ENCODE measurements at places on chromosomes 1 and 21.

DNA sequence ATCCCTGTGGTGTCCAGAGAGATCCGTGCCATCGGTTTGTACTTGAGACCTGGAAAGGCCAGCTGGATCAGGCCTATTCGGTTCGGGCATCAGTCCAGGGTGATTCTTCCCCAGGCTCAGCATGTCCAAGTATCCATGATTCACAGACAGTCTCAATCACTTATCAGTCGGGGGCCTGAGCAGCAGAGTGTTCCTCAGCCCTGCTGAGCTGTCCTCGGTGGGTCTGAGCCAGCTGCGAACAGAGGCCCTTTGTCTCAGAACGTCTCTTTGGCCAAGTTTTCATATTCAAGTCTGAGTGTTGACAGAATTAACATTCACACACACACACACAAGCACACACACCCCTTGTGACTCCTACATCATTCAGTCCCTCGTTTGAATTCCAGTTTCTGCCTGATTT, 33.4 kb upstream of the OSBPL9 start:
- no peak for DNase-seq

- no peak for DNase-seq
Observed at GRCh38 chr1:243658594-243659105, 191.4 kb downstream of the AKT3 start.

GRCh38 chr1:65178235-65178634, 30.2 kb downstream of the AK4 start:
- peak; percentile 70 for DNase-seq

GRCh38 chr1:95994643-95995042, 726.9 kb upstream of the PTBP2 start:
- no peak for DNase-seq

DNA sequence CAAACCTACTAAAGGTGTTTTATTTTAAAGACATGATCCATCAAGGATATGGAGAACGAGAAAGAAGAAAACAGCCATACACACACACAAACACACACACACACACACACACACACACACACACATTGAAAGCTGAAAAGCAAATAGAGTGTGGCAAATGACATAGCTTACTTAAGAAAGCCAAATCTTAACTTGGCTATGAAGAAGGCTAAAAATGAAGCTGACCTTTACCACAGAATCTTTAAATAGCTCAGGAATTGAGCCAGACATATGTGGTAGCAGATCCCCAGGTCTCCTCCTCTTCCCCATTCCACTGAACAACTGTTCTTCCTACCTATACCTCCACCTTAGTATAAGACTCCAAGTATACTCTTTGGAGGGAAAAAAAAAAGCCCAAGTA, 185.6 kb downstream of the CLEC20A start:
- no peak for DNase-seq

GRCh38 chr1:34870395-34870794, 10.8 kb upstream of the SMIM12 start:
- DNase-seq, result no peak

- no peak for DNase-seq
Observed at GRCh38 chr1:24920533-24920925, 9.5 kb downstream of the RUNX3 start.

DNA sequence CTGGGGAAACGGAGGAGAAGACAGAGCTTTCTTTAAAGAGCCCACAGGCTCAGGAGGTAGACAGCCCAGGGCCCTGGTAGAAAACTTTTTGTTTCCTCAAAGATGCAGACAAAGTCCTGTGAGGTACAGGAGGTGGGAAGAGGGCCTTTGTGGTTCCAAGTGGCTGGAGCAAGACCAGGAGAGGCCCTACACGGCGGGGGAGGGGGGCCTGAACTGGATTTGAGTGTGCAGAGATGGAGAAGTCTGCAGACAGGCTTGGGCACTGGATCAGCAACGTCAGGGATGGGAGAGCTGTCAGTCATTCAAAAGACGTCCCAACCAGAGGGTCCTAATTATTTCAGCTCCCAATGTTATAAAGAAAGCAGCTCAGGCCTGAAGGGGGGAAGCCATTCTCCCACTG, 126.2 kb downstream of the EPHB2 start:
- DNase-seq, result no peak

- DNase-seq, result no peak
Observed at GRCh38 chr1:156772222-156772621, 4.9 kb downstream of the PRCC start.

DNA sequence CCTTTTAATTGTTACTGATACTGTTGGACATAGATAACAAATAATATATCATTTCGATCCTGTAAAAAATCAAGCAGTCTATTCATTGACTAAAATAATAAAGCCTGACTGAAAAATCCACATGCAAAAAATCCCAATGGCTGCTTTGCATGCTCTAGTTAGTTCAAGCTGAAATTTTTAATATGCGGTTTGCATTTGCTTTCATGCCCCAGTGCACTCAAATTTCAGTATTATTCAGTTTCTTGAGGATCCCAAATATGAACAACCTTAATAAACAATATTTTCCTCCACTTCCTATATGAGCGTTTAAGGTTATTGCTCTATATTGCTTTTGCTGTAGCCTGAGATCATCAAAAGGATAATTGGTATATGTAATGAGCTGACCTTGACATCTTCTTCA, 75.1 kb upstream of the DPH5 start:
- DNase-seq, result no peak

- no peak for DNase-seq
Observed at GRCh38 chr1:182617734-182618351, 13.7 kb upstream of the RGS16 start.

DNA sequence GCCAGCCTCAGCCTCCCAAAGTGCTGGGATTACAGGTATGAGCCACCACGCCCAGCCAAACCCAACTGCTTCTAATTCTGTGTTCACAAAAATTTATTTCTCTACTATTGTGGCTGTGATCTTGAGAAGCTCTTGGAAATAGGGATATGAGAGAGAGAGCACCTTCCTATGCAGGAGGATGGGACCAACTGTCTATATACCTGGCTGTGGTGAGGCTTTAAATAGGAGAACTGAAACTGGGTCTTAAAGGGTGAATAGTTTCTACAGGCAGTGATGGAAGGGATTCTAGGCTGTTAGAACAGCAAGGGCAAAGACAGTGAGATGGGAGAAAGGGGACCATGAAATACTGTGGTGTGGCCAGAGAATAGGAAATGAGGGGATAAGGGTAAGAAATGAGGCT, 8.3 kb upstream of the PTCH2 start:
- DNase-seq, result no peak

DNA sequence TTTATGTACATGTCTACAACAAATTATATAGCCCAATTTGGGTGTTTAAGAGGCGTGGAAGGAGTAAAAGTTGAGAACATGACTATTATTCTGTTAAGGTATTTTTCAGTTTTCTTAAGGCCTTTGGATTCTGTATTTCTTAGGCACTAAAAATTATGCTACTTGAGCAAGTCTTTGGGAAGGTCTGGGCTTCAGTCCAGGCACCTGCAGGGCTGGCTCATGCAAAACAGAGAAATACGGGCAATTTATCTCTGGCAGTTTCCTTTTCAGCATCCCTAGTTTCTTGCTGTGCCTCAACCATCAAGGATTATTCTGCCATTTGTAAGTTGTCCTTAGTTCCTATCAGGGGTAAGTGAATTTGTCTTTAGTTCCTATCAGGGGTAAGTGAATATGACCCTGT, 358.8 kb upstream of the B3GALT2 start:
- no peak for DNase-seq

DNA sequence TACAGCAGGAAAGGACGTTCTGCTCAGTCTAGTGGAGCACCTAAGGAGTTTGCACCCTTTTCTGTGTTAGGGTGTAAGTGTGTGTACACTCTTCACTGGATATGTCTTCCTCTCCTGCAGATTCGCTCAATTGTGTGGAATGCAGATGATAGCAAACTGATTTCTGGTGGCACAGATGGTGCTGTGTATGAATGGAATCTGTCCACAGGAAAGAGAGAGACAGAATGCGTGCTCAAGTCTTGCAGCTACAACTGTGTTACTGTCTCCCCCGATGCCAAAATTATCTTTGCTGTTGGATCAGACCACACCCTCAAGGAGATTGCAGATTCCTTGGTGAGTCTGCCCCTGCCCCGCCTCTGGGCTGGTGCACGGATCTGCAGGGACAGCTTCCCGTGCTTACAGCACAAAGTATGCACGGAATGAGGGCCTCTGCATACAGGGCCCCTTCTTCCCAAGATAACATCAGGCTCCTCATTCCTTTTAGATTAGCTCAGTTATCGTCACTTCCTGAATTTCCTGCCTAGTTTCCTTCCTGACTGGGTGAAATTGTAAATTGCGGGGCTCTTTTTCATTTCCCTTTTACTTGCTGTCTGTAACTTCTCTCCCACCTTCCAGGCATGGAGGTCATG, 34.6 kb downstream of the CFAP57 start:
- DNase-seq, result no peak

- peak; percentile 60 for DNase-seq
Observed at GRCh38 chr1:175552306-175552705, 191.1 kb downstream of the TNR start.

GRCh38 chr1:220962031-220962751, 82.9 kb downstream of the HLX start:
- DNase-seq, result no peak

DNA sequence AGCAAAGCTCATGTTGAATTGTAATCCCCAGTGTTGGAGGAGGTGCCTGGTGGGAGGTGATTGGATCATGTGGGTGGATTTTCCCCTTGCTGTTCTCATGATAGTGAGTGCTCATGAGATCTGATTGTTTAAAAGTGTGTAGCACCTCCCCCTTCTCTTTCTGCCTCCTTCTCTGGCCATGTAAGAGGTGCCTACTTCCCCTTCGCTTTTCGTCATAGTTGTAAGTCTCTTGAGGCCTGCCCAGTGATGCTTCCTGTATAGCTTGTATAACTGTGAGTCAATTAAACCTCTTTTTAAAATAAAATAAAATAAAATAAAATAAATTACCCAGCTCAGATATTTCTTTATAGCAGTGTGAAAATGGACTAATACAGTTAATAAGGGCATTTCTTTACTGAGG, 1025.7 kb downstream of the PLA2G4A start:
- peak; percentile 17 for DNase-seq

DNA sequence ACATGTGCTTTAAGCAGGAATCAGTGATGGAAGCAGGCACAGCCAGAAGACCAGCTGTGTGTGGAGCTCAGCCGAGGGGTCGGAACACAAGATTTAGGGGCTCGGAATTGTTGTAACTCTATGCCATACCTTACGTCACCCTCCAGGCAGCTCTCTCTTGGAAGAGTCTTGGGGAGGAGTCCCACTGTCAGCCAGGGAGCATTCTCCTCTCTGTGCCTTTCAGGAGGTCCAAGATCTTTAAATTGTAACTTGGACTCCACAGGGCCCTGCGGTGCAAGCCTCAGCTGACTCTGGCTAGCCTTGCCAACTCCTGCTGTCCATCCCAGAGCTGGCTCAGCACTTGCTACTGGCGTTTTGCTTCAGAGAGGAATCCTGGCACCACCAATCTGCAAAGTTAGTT, 26.4 kb upstream of the ROR1 start:
- no peak for DNase-seq

DNA sequence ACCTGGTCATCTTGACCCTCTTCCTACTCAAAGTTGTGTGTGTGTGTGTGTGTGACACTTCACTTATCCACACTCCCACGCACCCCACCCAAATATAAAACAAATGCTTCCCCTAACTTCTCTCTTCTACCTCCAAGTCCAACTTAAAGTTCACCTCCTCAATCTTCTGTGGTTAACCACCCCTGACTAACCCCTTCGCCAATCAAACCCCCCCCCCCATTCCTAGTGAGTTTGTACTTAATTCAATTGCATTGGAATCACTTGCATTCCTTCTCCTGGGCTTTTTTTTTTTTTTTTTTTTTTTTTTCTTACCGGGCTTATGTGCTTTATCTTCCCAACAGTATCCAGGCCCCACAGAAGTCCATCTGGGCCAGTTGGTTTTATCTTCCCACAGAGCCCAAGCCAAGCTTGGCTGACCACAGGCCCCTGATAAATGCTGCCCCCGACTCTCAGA, 78.4 kb downstream of the CD58 start:
- no peak for DNase-seq

DNA sequence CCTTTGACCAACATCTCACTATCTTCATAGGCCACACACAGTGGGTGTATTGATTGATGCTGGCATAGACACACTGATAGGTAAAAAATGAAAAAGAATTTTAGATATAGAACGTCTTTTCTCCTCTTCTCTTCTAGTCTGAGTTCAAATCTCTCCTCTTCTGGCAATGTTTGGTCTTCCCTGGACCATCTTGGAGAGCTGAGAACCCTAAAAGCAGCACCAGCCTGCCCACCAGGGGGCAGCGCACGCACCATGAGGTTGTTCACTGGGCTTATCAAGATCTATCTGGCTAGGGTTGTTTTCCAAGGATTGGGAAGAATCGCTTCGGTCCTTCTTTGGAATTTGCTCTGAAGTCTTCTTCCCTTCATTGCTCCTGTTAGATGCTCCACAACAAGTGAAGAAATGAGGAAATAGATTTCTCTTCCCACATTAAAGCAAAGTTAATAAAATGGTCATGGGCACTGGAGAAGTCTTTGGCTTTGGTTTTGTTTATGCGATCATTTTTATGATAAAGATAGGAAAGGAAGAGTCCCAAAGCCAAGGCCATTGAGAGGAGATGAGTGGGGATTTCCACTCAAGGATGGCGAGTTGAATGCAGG, 104.0 kb upstream of the OLIG2 start:
- peak; percentile 72 for DNase-seq

GRCh38 chr1:159079525-159079924, 3.0 kb upstream of the AIM2 start:
- DNase-seq, result no peak

GRCh38 chr1:235933766-235934116, 67.0 kb upstream of the LYST start:
- DNase-seq, result no peak

GRCh38 chr1:10965546-10966226, 46.8 kb upstream of the TARDBP start:
- no peak for DNase-seq

- DNase-seq, result peak; percentile 71
Observed at GRCh38 chr1:59692591-59692990, 122.2 kb upstream of the HOOK1 start.

- no peak for DNase-seq
Observed at GRCh38 chr1:37125295-37125694, 91.0 kb upstream of the GRIK3 start.

- peak; percentile 100 for DNase-seq
Observed at GRCh38 chr1:46458846-46459245, 30.8 kb upstream of the DMBX1 start.

Data from NCI-H82 (cell line).